ENCODE measurements at places on chromosomes 5 and 9.
A peak's percentile ranks its signal among the peaks of the same experiment; 100 is the strongest.

DNA sequence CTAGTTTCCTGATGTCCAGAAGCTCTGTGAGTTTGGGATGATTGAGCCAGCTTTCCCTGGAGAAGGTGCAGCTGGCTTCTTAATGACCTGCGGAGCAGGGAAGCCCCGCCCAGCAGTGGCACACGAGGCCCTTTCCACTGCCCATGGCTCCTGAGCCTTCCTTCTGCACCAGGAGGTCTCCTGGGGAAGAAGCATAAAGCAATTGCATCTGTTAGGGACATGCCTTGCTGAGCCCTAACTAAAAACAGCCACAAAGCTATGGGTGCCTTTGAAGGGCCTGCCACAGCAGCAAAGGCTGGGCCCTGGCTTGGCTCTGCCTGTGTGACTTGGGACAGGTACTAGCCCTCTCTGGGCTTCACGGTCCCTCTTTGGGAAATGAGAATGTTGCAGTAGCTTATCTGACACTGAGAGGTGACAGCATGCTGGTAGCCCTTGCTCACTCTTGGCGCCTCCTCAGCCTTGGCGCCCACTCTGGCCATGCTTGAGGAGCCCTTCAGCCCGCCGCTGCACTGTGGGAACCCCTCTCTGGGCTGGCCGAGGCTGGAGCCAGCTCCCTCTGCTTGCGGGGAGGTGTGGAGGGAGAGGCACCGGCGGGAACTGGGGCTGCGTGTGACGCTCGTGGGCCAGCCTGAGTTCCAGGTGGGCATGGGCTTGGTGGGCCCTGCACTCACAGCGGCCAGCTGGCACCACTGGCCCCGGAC lies 218.4 kb downstream of the FSTL4 start:
- no peak for DNase-seq

- DNase-seq: no peak
These were observed 15.0 kb downstream of the LHX6 start for GRCh38 chr9:122213589-122214413.

DNA sequence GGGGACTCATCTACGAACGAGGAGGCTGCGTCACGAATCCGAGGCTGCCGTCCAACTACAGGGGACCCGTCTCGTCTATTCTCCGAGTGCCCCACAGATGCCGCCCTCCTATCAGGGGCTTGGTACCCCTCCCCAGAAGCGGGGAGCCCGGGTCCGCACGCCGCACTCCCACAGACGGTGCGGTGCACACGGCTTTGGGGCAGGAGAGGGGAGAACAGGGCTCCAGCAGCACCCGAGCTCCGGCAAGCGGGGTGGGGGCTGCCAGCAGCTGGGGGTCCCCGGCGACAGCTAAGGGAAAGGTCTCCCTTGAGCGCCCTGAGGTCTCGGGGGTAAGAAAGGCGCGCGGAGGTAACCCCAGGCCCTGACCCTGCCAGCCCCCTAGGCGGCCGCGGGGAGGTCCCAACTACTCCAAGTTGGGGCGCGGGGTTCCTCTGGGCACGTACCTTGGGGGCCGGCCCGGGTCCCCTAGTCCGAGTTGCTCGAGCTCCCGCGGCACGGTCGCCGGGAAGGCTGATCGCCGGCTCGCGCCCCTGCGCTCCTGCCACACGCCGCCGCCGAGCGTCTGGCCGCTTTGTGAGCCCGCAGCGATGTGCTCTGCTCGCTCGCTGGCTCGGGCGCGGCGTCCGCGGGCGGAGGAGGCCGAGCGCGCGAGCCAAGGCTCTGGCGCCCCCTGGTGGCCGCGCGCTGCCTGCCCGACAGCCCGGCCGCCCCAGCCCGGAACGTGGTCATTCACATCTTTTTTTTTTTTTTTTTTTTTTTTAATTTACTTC lies at the start of gene SPOCK1:
TSS of gene SPOCK1 (minus strand) at position 591 of the 770 bp plus-strand sequence.
- DNase-seq: peak; percentile 47

- no peak for DNase-seq
These were observed 80.3 kb downstream of the CDH6 start for GRCh38 chr5:31273631-31274378.

DNA sequence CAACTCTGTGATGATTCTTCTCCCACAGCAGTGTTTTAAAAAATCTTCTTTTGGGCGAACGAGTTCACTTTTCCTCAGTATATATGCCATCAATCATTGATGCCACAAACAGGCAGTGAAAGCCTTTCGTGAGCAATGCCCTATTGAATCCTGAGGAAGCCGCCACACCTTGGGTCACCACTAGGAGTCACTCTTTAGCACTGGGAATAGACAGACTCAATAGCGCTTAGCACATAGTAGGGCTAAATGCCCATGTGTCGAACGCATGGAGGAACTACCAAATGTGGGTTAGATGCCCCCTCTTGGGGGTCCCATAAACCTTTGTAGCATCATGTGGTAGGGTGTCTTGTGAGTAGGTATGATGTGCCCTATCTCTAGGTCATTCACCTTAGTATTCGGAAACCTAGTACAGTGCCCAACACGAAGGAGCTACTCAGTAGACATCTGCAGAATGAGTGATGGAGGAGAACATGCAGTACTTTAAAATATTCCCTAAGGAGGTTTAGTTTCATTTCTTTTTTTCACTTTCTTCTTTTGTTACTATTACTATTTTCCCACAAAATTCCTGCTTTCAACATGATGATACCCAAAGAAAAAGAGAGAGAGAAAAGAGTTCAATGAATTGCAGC lies 603.7 kb downstream of the BNC2 start:
- no peak for DNase-seq

GRCh38 chr5:5508391-5508790 lies 85.9 kb downstream of the ICE1 start:
- DNase-seq: no peak

- no peak for DNase-seq
These were observed 15.6 kb upstream of the TDRD7 start for GRCh38 chr9:97396256-97396655.

GRCh38 chr9:4850603-4851310 lies 58.0 kb downstream of the RCL1 start:
- DNase-seq: no peak

DNA sequence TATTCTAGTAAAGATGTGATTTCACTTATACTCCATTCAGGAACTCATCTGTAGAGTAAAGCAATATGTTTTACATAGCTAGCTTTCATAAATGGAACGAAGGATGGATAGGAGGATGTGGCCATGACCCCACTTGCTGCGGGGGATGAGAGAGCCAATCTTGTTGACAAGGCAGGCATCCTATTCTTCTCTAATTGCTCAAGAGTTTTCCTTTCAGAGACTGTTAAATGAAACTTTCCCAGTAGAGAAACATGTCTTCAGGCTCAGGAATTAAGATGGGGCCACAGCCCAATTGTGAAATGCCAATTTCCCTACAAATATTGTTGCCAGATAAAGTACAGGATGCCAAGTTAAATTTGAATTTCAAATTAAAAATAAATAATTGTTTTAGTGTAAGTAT lies 196.2 kb upstream of the TUT7 start:
- no peak for DNase-seq

DNA sequence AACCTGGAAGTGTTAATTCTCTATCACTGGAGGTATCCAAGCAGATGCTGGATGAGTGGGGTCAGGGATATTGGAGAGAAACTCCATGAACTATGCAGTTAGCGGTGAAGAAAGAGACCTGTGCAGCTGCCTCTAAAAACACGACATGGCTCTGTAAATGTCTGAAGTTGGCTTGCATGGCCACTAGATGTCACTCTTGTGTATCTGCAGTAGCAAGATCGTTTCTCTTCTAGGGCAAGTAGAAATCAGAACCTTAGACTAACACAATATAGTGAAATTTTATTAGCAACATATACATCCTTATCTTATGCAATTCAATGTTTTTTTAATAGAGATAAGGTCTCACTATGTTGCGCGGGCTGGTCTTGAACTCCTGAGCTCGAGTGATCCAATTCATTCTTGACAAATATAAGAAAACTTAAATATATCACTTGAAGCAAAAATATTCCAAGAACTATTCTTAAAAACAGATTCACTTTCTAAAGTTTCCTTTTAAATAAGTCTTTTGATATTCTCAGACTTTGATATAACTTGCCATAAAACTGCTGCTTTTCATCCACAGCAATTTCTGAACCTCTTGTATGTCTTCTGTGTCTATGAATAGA lies 2.9 kb downstream of the OR2S2 start:
- peak; percentile 79 for DNase-seq

GRCh38 chr5:5005353-5005752 lies 134.8 kb upstream of the ADAMTS16 start:
- DNase-seq: no peak

Data from brain microvascular endothelial cell (primary cell).